ENCODE measurements at places on chromosomes 5 and 9. TPM values are rescaled to one million over a fixed set of nuclear protein-coding genes. Genes with fewer than 3 reads are reported as not detected.

GRCh38 chr5:93107141-93107540 is 473.9 kb downstream of the NR2F1-AS1 start:
- no peak overlapping the region for H3K27ac ChIP-seq
- H3K36me3 ChIP-seq = no peaks in the 10 kb centered on the region
- H3K4me1 ChIP-seq = no peaks in the 10 kb centered on the region
- H3K4me3 ChIP-seq = no peak overlapping the region

GRCh38 chr9:14311956-14312685 is 1.8 kb downstream of the NFIB start:
- peaks cover 7% of the 10 kb centered on the region for H3K27me3 ChIP-seq
- H3K36me3 ChIP-seq = no peaks in the 10 kb centered on the region
- peak overlapping the region; percentile 93 for H3K4me3 ChIP-seq
- H3K27ac ChIP-seq = peak overlapping the region; percentile 97
- no peak for DNase-seq
- H3K4me1 ChIP-seq = peaks cover 14% of the 10 kb centered on the region

GRCh38 chr9:17509701-17510100 is 69.2 kb upstream of the SH3GL2 start:
- H3K36me3 ChIP-seq = no peaks in the 10 kb centered on the region
- no peaks in the 10 kb centered on the region for H3K4me1 ChIP-seq
- no peak overlapping the region for H3K27ac ChIP-seq
- H3K4me3 ChIP-seq = no peak overlapping the region

DNA sequence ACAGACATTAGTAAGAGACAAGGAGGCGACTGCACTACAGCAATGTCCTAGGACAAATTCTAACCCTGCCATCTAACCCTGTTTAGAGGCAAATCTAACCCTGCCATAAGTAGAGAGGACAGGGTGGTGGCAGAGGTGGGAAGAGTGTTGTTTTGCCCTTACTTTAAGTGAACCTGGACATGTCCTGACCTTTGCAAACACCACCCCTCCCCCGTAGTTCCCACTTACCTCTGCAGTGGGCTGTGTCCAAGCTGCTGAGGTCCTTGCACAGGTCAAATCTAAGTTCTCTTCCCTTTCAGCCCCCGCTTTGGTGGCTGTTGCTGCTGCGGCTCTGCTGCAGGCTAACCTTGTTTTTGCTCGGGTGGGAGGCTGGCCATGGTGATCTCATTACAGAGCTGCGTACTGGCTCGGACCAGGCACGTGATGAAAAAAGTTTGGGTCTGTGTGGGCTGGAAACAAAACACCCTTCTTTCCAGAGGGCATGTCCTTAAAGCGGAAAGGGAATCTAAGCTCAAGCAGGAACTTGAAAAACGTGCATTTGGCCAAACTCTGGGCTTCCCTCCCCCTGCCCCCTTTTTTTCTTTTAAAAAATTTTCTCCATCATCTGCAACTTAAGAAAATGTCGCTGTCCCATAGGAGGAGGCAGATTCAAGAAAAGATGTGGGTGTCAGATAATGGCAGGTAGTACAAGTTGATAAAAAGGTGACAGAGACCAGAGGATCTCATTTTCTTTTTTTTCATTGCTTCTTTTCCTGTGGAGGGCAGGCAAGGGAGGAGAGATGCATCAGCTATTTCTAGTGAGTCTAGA is at the start of gene FAXDC2:
Gene FAXDC2 (minus strand): TSS at position 349 of the 808 bp plus-strand sequence. CDS start 12,425 bp downstream, outside the sequence.
- H3K36me3 ChIP-seq = no peaks in the 10 kb centered on the region
- peak within 1 kb of the TSS; percentile 77 for H3K4me3 ChIP-seq

GRCh38 chr9:70110194-70111041 is 66.8 kb downstream of the MAMDC2 start:
- no peak for DNase-seq
- H3K4me1 ChIP-seq = peaks cover 8% of the 10 kb centered on the region
- no peaks in the 10 kb centered on the region for H3K36me3 ChIP-seq
- H3K4me3 ChIP-seq = no peak overlapping the region
- H3K27me3 ChIP-seq = no peaks in the 10 kb centered on the region

DNA sequence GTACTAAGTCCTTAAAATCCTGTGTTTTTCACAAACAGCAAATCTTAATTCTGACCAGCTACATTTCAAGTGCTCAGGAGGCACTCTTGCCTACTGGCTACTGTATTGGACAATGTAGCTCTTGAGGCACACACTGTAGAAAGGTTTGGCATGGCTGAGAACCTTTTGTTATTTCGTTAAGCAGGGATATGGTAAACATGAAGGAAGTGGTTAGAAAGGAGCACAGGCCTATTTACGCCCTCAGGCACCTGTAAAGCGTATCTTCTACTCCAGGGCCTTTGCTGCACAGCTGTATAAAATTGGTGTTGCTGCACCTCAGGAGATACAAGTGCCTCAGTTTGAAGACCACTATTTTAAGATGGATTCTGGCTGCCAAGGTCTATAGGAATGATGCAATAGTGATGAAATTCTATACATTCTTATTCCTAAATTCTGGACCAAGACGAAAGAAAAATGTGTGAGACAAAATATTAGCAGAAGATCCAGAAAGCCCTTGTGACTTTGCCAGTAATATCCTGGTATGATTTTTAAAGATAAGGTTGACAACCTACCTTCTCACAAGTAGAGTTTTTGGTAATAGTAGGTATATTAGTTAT is 9.3 kb upstream of the OTULIN start:
- no peaks in the 10 kb centered on the region for H3K27me3 ChIP-seq
- no peak overlapping the region for H3K4me3 ChIP-seq
- no peak overlapping the region for H3K27ac ChIP-seq

GRCh38 chr5:143316844-143317631 is 86.4 kb downstream of the NR3C1 start:
- DNase-seq = no peak
- H3K4me3 ChIP-seq = no peak overlapping the region
- no peaks in the 10 kb centered on the region for H3K27me3 ChIP-seq
- peaks cover 1% of the 10 kb centered on the region for H3K36me3 ChIP-seq
- no peaks in the 10 kb centered on the region for H3K4me1 ChIP-seq

- H3K27ac ChIP-seq = no peak overlapping the region
- H3K4me3 ChIP-seq = no peak overlapping the region
- H3K36me3 ChIP-seq = no peaks in the 10 kb centered on the region
- no peak for DNase-seq
These were observed 19.7 kb downstream of the C7 start for GRCh38 chr5:40928886-40929448.

DNA sequence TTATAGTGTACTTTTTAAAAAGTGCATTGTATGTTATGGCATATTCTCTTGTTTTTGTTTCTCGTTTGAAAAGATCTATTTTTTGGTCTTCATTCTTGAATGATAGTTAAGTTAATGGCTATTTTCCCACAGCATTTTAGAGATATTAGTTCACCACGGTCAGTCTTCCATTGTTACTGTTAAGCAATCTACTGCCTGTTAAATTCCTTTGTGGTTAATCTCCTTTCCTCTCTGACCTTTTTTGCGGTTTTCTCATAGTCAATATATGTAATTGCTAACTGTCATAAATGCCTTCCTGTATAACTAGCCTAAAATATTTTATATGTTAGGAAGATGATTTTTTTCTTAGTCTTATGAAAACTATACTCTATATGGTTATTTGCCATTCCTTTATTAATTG is 250.8 kb upstream of the FBXL7 start:
- no peak overlapping the region for H3K27ac ChIP-seq
- no peaks in the 10 kb centered on the region for H3K36me3 ChIP-seq
- DNase-seq = no peak
- H3K4me1 ChIP-seq = no peaks in the 10 kb centered on the region
- no peak overlapping the region for H3K4me3 ChIP-seq

DNA sequence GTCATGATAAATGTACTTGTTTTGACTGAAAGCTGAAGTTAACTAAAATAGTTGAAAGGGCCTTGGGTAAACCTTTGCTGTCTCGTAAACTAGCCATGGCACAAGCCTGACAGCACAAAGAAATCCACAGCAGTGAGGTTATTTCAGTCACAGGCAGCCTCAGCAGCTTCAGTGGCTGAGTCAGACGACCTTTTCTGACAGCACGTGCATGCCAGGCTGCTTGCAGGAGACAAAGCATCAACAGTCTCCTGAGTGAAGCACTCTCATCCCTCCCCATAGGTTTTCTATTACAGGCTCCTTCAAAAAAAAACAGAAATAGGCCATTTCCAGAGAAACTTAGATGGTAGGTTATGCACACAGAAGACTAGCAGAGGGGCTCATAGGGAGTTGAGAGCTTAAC is 34.6 kb downstream of the OXCT1 start:
- peaks cover 9% of the 10 kb centered on the region for H3K36me3 ChIP-seq
- DNase-seq = peak; percentile 51
- H3K27me3 ChIP-seq = no peaks in the 10 kb centered on the region
- no peak overlapping the region for H3K4me3 ChIP-seq
- no peaks in the 10 kb centered on the region for H3K4me1 ChIP-seq

Gene PCDHB16
- total RNA-seq = 4.7 TPM

Gene F2R
- 25.2 TPM for total RNA-seq

Gene PCDHGB6
- total RNA-seq = 10.0 TPM

Gene PCDHGA6
- total RNA-seq = 8.5 TPM

Gene ANGPTL2
- 22.1 TPM for total RNA-seq

Gene EFNA5
- 17.7 TPM for total RNA-seq

Gene ACOT12
- 2.3 TPM for total RNA-seq

Data from spinal cord (tissue), 10 donors.